ENCODE measurements at places on chromosomes 1 and 21.

- DNase-seq: no peak
Observed at GRCh38 chr1:204126956-204127355, 24.9 kb downstream of the ETNK2 start.

DNA sequence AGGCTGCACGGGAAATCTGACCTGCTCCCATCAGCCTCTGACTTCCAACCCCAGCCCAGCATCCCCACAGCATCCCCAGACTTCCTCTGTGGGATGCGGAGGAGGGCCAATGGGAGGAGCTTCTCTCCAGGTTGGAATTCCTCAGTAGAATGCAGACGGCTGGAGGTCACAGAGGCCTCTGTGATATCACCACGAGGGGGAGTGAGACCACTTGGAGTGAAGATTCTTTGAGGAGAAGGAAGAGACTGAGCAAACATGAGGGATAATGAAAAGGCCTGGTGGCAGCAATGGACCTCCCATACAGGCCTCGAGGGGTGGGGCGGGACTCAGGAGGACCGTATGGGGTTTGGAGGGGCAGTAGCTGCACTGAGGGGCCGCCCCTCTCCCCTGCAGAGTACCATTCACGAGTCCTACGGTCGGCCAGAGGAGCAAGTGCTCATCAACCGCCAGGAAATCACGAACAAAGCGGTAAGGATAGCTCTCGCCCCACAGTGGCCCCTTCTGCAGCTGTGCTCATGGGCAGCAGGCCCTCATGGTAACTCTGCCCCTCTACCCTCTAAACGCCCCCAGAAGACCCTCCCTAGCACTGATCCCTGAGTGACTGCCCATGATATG, at the start of gene CATSPER4:
CATSPER4 (plus strand) TSS at position 230 of the 615 bp plus-strand sequence; CDS start at position 256, 26 bp downstream.
- DNase-seq: no peak

GRCh38 chr1:40221977-40222772, 25.6 kb upstream of the TMCO2 start:
- no peak for DNase-seq

GRCh38 chr1:224739997-224740684, 124.0 kb downstream of the CNIH3 start:
- no peak for DNase-seq

DNA sequence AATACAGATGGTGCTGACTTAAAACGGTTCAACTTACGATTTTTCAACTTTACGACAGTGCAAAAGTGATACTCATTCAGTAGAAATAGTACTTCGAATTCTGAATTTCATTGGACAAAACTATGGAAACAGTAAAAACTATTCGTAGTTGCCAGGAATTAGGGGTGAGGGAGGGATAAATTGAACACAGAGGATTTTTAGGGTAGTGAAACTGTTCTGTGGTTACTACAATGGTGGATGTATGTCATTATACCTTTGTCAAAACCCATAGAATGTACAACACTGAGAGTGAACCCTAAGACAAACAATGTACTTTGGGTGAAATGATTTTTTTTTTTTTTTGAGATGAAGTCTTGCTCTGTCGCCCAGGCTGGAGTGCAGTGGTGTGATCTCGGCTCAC, 7.5 kb downstream of the DDR2 start:
- DNase-seq: no peak

DNA sequence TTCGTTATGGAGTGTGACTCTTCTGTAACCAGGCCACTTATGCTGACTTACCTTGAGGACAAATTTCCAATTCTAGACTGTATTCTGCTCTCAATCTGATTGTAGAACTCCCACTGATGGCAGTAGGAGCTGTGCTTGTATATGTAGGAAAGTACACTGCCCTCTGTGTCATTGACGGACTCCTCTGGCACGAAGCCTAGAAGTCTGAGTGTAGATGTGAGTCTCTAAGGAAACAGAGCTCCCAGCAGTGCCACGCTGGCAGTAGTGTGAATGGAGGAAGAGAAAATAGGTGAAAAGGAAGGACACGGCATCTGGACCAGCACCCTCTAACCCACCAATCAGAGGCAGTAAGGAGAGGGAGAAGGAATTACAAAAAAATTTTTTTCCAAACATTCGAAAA, 130.4 kb upstream of the ADGRL2 start:
- DNase-seq: no peak

- DNase-seq: no peak
Observed at GRCh38 chr1:32073299-32074229, 825 bp downstream of the TMEM39B start.

GRCh38 chr1:206102292-206102936, 14.8 kb downstream of the AVPR1B start:
- no peak for DNase-seq

DNA sequence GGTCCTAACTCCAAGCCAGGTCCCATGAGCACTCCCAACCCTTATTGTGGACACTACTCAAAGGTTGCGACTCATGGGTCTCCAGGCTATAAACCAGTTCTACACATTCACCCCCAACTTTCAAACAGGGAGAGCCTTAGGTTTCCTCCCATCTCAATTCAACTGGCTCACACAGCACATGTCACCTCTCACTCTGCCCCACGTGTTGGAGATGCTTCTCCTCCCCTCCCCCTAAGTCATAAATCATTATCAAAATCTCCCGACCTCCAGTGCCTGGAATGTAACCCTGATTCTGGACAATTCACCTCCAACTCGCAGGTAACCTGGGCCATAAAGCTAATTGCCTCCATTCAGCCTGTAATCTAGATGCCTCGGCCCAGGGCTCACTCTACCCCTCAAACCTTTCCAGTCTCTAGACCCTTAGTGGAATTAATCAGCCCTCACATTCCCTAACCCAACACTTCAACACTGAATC, 595 bp downstream of the AK2 start:
- no peak for DNase-seq

- DNase-seq: no peak
Observed at GRCh38 chr1:30023339-30024022, 699.9 kb downstream of the MATN1 start.

DNA sequence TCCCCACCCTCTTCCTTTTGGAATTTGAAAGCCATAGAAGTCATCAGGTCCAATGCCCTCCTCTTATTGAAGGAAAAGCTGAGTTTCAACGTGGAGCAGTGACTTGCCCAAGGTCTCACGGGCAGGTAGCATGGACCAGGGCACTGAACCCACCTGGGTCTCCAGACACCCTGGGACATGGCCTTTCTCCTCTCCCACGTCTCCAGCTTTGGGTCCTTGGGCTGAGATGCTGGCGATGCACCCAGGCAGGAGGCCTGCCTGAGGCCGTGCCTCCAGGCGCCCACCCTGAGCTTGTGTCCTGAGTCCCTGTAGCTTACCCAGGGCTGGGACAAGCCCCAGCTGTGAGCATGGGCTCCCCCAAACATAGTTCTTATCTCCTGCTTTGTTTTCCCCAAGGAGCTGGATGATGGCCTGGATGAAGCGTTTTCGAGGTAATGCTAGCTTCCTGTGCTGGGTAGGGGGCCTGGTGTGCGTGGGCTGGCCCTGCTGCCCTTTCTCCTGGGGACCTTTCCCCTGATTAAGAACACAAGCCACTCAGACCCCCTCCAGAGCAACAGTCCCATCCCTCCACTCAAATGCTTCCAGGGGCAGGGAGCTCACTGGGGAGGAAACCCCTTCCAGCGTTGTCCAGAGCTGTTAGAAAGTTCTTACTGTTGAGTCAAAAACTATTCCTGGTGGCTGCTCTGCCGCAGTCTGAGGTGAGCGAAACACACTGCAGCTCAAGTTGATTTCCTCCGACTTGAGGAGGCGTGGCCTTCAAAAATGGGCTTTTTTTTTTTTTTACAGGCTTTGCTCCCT, 21.6 kb downstream of the LDLRAP1 start:
- DNase-seq: peak; percentile 30

DNA sequence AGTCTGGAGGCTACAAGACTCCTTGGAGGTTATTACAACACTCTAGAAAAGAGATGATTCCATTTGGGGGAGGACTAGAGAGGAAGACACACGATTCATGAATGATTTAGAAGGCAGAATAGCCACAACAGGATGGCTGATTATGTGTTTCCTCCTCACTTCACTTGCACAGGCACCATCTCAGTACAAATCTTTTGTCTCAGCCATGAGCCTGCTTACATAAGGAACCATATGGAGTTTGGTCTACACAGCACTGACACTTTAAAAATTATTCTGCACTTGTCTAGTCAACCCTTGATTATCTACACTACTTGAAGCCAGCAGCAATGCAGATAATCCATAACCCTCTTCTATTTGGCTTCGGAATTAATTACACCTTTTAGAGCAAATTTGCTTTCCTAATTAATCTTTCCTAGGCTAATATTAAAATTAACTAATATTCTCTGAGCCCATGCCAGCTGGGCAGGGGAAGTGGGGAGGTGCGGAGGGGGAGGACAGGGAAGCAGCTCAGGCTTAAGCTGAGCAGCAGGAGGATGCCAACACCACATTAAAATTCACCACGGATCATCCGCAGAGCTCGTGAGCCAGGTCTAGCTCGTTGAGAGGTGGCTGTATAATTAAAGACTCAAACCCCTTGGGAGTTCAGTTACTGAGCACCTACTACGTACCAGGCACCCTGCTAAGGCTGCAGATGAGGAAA, 3.2 kb upstream of the LEMD1 start:
- no peak for DNase-seq

DNA sequence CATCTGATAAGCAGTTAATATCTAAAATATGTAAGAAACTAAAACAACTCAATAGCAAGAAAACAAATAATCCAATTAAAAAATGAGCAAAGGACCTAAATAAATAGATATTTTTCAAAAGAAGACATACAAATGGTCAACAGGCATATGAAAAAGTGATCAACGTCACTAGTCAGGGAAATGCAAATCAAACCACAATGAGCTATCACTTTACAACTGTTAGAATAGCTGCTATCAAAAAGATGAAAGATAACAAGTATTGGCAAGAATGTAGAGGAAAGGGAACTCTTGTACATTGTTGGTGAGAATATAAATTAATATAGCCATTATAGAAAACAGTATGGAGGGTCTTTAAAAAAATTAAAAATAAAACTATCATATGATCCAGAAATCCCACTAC, 40.7 kb upstream of the NEK7 start:
- no peak for DNase-seq
